ENCODE measurements at places on chromosomes 2 and 18. TPM values are rescaled to one million over a fixed set of nuclear protein-coding genes. Genes with fewer than 3 reads are reported as not detected.

The VWA3B gene
- not detected for total RNA-seq

The GAREM1 gene
- 0.10 TPM for total RNA-seq

The ATP6V1B1 gene
- total RNA-seq = not detected

The AMER3 gene
- total RNA-seq = not detected

The RUFY4 gene
- 0.77 TPM for total RNA-seq

The ALKAL2 gene
- total RNA-seq = 1.0 TPM

The ZNF385B gene
- not detected for total RNA-seq

GRCh38 chr2:159298967-159299366, 12.5 kb upstream of the WDSUB1 start:
- no peak overlapping the region for H3K27ac ChIP-seq
- H3K36me3 ChIP-seq = no peaks in the 10 kb centered on the region
- H3K4me1 ChIP-seq = no peaks in the 10 kb centered on the region
- no peaks in the 10 kb centered on the region for H3K27me3 ChIP-seq
- no peak for DNase-seq
- no peak overlapping the region for H3K4me3 ChIP-seq

- peaks cover 14% of the 10 kb centered on the region for H3K36me3 ChIP-seq
- peak overlapping the region; percentile 6 for H3K27ac ChIP-seq
- DNase-seq = no peak
- no peaks in the 10 kb centered on the region for H3K27me3 ChIP-seq
- H3K4me3 ChIP-seq = no peak overlapping the region
These were observed 38.0 kb downstream of the TMX3 start for GRCh38 chr18:68676913-68677312.

DNA sequence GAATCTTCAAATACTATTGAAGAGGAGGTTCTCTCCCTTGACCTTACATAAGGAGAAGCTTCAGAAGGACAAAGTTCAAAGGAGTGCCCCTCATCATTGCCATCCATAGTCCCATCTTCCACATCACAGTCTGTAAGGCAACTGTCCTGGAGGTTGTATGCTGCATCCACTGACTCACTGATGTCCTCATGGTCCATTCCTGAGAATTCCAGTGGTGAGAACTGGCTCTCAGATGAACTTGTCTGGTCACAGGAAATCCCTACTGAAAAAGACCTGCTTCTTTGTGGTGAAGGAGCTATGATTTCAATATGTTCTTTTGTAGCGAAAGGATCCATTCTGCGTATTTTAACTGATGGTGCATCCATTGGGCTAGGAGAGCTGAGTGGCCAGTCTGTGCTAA, 52.2 kb downstream of the EIF2AK3 start:
- no peak for DNase-seq
- H3K4me3 ChIP-seq = no peak overlapping the region
- H3K36me3 ChIP-seq = peaks cover 10% of the 10 kb centered on the region
- H3K4me1 ChIP-seq = peaks cover 7% of the 10 kb centered on the region
- no peaks in the 10 kb centered on the region for H3K27me3 ChIP-seq
- H3K27ac ChIP-seq = peak overlapping the region; percentile 41

DNA sequence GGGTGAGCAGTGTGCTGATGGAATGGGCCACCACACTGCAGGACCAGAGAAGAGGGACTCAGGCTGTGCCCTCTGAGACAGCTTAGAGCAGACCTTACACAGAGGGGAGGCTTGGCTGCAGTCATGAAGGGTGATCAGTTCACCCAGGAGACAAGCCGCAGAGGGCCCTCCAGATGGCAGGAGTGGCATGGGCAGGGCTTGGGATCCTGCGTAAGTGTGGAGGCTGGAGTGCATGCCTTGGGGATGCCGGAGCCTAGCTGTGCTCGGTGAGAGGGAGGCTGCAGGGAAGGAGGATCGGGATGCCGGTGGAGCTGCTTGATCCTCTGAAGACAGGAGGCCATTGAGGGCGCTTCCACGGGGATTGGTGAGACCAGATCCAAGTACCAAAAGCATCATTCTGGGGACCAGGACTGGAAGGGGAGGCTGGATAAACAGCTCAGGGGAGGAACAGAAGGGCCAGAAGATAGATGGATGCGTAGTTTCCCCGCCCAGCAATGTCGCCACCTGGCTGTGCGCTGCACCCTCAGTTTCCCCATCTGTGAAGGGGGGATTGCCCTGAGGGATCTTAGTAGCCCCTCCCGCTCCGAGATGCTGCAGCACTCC, 163.4 kb downstream of the INHBB start:
- no peak for DNase-seq
- peaks cover 4% of the 10 kb centered on the region for H3K4me1 ChIP-seq
- H3K27ac ChIP-seq = no peak overlapping the region

GRCh38 chr18:31274931-31275330, 43.0 kb upstream of the DSG1 start:
- no peaks in the 10 kb centered on the region for H3K4me1 ChIP-seq
- H3K27ac ChIP-seq = no peak overlapping the region
- no peaks in the 10 kb centered on the region for H3K36me3 ChIP-seq
- DNase-seq = no peak
- no peaks in the 10 kb centered on the region for H3K27me3 ChIP-seq

DNA sequence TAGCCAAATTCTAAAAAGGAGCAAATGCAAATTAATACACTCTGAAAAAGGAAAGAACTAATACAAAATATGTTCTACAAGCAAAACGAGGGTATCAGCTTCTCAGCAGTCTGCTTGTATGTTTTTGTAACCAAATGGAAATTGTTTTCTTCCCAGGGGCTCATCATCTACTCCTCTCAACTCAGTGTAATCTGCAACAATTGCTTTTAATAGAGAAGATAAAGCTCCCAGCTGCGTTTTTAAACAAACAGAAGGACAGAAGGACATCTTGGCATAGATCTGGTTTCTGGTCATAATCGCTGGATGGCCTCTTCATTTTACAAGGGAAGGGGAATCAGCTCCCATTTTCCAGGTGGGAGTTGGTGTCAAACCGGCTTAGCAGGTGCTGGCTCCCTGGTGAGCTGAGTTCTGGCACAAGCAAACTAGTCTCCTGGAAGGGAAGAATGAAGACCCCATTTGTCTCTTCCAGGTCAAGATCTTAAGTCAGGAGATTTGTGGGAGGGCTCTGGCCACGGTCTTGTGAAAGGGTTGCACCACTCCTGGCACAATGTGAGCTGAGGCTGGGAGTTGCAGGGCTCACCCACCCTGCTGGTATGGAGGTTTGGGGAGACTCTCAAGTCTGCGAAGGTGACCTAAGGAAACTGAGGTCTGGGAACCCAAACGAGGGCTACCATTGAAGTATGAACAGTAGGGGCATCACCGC, 41.6 kb downstream of the NPPC start:
- H3K4me3 ChIP-seq = no peak overlapping the region
- peaks cover 3% of the 10 kb centered on the region for H3K4me1 ChIP-seq

GRCh38 chr18:48940854-48941611, 9.7 kb downstream of the SMAD7 start:
- H3K4me3 ChIP-seq = peak overlapping the region; percentile 96
- peak overlapping the region; percentile 98 for H3K27ac ChIP-seq
- H3K4me1 ChIP-seq = peaks cover 84% of the 10 kb centered on the region
- peak; percentile 72 for DNase-seq
- peaks cover 7% of the 10 kb centered on the region for H3K36me3 ChIP-seq
- no peaks in the 10 kb centered on the region for H3K27me3 ChIP-seq

GRCh38 chr2:100274076-100274475, 48.2 kb downstream of the LONRF2 start:
- H3K4me1 ChIP-seq = peaks cover 7% of the 10 kb centered on the region
- H3K36me3 ChIP-seq = peaks cover 2% of the 10 kb centered on the region
- H3K27ac ChIP-seq = no peak overlapping the region
- no peak for DNase-seq
- H3K4me3 ChIP-seq = no peak overlapping the region
- H3K27me3 ChIP-seq = peaks cover 35% of the 10 kb centered on the region

DNA sequence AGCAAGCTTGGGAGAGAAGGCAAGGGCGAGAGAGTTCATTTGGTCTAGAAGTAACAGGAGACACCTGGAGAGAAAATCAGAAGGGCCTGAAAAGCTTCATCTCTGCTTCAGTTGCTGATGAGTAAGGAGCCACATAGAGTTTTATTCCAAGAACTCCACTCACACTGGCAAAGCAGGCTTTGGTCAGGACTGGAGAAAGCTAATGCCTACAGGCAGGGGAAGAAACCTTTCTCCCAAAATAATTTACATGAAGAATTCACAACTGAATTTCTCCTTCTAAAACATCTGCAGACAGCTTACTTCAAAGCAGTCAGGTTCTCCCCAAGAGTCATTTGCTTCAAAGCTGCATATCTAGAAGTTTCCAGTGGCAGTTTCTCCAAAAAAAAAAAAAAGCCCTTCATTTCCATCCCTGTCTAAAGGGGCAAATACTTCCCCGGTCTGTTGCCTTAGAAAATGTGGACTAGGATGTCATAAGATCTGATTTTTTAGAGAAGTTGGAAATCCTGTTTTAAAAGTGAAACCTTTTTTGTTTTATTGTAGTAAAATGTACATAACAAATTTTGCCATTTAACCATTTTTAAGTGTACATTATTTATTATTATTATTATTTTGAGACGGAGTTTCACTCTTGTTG, 46.3 kb downstream of the TMEM247 start:
- no peak overlapping the region for H3K4me3 ChIP-seq
- H3K27me3 ChIP-seq = no peaks in the 10 kb centered on the region
- H3K27ac ChIP-seq = no peak overlapping the region
- H3K4me1 ChIP-seq = peaks cover 13% of the 10 kb centered on the region

DNA sequence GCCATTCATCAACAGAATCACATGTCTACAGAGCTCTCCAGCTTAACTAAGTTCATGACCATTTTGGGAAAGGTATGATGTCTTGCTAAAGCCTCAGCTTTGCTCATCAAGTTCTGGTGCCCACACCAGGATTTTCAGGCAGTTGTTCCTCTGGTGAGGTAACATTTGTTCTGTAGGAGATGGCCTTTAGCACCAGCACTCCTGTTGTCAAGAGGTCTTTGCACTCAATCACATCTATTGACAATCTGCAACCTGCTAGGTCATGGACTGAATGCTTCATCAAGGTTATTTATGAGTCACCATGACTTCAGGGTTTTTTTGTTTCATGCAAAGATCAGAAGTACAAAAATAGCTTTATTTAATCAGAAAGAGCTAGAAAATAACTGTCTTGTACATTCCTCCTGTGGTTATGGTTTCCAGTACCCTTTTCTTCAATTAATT, 36.6 kb upstream of the VIT start:
- no peaks in the 10 kb centered on the region for H3K36me3 ChIP-seq
- H3K27ac ChIP-seq = no peak overlapping the region
- no peak for DNase-seq

GRCh38 chr18:54327818-54328217, 29.8 kb downstream of the STARD6 start:
- no peak overlapping the region for H3K4me3 ChIP-seq
- no peaks in the 10 kb centered on the region for H3K4me1 ChIP-seq
- no peak overlapping the region for H3K27ac ChIP-seq
- H3K27me3 ChIP-seq = no peaks in the 10 kb centered on the region

GRCh38 chr2:114628481-114628880, 186.0 kb downstream of the DPP10 start:
- H3K4me1 ChIP-seq = no peaks in the 10 kb centered on the region
- no peak overlapping the region for H3K4me3 ChIP-seq
- H3K27me3 ChIP-seq = no peaks in the 10 kb centered on the region

DNA sequence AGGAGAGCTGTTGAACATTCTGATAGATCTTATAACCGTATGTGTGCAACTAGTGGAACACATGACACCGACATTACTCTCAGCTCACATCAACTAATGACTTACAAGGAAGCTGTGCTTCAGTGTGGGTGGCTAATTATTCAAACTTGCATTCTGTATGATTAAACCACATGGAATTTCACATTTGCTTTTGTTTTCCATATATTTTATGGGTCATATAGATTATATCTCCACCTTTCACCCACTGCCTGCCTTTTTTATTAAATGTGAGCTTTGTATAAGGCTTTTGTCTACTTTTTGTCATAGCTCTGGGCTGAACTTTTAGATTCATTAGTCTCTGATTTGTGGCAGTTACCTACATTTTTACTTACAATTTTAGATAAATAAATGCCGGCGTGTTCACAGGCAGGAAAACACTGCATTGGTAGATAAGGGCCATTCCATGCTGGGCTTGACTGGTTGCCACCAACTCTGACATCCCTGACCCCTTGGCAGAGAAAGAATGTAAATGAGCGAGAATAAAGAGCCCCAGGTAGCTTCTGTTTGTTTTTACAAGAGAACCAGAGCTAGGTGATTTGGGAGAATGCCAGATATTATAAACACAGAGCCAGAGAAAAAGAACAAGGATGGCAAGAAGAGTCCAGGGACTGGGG, 35.7 kb downstream of the LYPD6 start:
- no peak overlapping the region for H3K4me3 ChIP-seq
- no peak for DNase-seq
- no peaks in the 10 kb centered on the region for H3K4me1 ChIP-seq
- peaks cover 7% of the 10 kb centered on the region for H3K36me3 ChIP-seq

- no peaks in the 10 kb centered on the region for H3K36me3 ChIP-seq
- H3K27ac ChIP-seq = no peak overlapping the region
- DNase-seq = no peak
- H3K4me1 ChIP-seq = peaks cover 7% of the 10 kb centered on the region
- H3K27me3 ChIP-seq = no peaks in the 10 kb centered on the region
- H3K4me3 ChIP-seq = no peak overlapping the region
These were observed 58.0 kb upstream of the ZNF236 start for GRCh38 chr18:76764291-76764901.

GRCh38 chr2:103289105-103289725, 527.4 kb downstream of the TMEM182 start:
- DNase-seq = no peak
- H3K36me3 ChIP-seq = no peaks in the 10 kb centered on the region
- H3K27ac ChIP-seq = no peak overlapping the region
- no peaks in the 10 kb centered on the region for H3K27me3 ChIP-seq
- no peaks in the 10 kb centered on the region for H3K4me1 ChIP-seq

DNA sequence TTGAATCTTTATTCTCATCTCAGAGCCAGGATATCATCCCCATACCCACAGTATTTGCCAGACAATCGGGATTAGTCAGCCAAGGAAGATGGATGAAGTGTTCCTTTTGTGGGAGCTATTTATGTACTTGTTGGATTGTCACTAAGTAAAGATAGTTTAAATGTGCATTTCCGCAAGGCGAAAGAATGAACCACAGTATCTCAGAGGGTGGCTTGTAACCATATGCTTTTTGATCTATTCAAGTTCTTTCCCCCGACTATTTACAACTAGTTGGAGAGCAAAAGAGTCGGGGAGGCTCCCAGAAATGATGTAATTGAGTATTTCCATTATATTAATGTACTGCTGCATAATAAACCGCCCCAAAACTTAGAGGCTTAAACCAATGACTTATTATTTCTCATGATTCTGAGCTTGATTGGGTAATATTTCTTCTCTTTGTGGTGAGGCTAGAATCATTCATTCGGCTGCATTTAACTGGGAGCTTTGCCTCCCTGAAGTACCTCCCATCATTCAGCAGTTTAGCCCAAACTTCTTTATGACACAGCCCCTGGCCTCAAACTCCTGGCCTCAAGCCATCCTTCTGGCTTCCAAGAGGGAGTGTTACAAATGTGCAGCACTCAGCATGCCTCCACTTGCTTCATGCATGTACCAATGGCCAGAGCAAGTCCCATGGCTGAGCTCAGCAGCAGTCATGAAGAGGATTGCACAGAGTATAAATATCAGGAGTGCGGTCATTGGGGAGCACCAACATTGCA, 423.7 kb downstream of the METTL4 start:
- peaks cover 28% of the 10 kb centered on the region for H3K27me3 ChIP-seq
- DNase-seq = no peak
- no peak overlapping the region for H3K27ac ChIP-seq
- no peaks in the 10 kb centered on the region for H3K36me3 ChIP-seq

All from T-helper 17 cell (primary cell).